NCI-H524 treated with DMSO at 0.1 percent for 48 hours (cell line): ENCODE measurements at places on chromosomes 7 and 10.

- no peak for DNase-seq
These were observed 5.7 kb downstream of the RARRES2 start for GRCh38 chr7:150335774-150336112.

GRCh38 chr10:78328592-78329404 lies 295.1 kb downstream of the RPS24 start:
- DNase-seq: no peak

- no peak for DNase-seq
These were observed 52.3 kb upstream of the DPYSL4 start for GRCh38 chr10:132134241-132135052.

GRCh38 chr7:130301501-130302020 lies 8.6 kb downstream of the CPA4 start:
- no peak for DNase-seq

GRCh38 chr7:40147371-40148246 lies 12.8 kb downstream of the SUGCT start:
- no peak for DNase-seq

DNA sequence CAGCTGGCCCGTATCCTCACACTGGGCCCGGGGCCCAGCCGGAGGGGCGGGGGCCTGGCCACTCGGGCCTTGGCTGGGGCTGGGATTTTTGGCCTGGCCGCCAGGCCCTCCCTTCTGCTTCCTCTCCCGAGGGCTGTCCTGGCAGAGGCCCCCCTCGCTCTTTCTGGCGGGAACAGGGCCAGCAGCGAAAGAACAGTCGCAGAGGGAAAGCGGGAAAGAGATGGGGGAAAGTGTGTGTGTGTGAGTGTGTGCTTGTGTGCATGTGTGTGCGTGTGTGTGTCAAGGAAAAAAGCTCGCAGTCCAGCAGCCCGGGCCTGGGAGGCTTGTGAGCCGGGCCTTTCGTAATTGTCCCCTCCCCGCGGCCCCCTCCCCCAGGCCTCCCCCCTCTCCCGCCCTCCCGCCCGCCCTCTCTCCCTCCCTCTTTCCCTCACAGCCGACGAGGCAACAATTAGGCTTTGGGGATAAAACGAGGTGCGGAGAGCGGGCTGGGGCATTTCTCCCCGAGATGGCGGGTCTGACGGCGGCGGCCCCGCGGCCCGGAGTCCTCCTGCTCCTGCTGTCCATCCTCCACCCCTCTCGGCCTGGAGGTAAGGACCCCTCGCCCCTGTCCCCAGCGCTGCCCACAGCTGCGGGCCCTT lies at the start of gene ELN:
ELN (plus strand) TSS at position 491 of the 638 bp plus-strand sequence; CDS start at position 506, 15 bp downstream.
- no peak for DNase-seq
